ENCODE measurements at places on chromosomes 16 and 17.

- peak; percentile 86 for DNase-seq
Observed at GRCh38 chr17:2399572-2400473, 1.0 kb downstream of the MNT start.

GRCh38 chr16:88376835-88377726 is 5.7 kb upstream of the ZNF469 start:
- DNase-seq = no peak

DNA sequence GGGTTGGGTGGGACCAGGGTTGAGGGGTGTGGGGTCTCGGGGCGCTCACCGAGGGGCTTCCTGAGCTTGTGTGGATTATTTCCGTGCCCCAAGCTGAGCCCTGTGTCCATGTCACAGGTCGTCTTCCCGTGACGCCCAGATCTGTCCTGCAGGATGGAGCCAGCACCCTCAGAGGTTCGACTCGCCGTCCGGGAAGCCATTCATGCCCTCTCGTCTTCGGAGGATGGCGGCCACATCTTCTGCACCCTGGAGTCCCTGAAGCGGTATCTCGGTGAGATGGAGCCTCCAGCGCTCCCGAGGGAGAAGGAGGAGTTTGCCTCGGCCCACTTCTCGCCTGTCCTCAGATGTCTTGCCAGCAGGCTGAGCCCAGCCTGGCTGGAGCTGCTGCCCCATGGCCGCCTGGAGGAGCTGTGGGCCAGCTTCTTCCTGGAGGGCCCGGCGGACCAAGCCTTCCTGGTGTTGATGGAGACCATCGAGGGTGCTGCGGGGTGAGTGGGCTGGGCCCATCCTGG is 1.0 kb downstream of the TELO2 start:
- no peak for DNase-seq

DNA sequence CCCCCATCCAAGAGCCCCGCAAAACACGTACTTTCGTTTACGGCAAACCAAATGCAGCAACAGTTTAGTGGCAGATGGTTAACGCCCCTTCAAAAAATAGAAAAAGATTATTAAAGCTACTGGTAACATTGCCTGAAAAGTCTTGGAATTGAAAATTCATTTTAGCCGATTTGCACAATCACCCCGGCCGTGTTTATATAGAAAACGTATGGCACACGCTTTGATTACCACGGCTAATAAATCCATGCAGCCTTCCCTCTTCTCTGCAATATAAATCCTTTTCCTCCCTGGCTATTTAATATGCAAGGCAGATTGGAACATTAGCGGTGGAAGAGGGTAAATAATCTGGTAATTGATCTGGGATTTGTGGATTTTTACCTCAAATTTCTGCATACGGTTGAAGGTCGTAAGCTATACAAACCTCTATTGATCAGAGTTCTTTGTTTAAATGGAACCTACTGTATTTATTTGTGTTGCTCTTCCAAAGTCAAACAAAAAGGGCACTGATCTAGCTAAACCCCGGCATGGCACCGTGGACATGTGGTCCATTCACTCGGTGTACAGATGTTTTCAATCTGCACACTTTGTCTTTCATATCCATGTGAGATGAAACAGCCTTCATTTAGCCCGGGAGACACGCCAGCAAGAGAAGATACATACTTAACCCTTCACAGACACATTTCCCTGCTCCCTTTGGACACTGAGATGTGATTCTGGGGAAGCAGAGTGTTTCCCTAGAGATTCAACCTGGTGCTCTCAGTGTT is 238.1 kb upstream of the MAF start:
- no peak for DNase-seq

DNA sequence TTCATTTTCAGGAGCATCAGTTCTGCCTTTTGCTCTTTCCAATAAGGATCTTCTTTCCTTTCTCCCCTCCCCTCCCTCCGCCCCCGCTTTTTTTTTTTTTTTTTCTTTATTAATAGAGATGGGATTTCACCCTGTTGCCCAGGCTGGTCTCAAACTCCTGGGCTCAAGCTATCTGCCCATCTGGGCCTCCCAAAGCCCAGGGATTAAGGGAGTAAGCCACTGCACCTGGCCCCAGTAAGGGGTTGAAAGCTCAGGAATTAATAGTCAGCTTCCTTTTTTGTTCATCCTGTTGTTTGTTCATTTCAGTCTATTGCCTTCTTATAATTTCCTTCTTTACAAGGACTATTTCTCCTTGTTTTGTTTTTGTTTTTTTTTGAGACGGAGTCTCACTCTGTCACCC is 7.9 kb upstream of the C17orf58 start:
- DNase-seq = no peak

GRCh38 chr17:76104896-76105231 is 1.3 kb upstream of the EXOC7 start:
- DNase-seq = no peak

DNA sequence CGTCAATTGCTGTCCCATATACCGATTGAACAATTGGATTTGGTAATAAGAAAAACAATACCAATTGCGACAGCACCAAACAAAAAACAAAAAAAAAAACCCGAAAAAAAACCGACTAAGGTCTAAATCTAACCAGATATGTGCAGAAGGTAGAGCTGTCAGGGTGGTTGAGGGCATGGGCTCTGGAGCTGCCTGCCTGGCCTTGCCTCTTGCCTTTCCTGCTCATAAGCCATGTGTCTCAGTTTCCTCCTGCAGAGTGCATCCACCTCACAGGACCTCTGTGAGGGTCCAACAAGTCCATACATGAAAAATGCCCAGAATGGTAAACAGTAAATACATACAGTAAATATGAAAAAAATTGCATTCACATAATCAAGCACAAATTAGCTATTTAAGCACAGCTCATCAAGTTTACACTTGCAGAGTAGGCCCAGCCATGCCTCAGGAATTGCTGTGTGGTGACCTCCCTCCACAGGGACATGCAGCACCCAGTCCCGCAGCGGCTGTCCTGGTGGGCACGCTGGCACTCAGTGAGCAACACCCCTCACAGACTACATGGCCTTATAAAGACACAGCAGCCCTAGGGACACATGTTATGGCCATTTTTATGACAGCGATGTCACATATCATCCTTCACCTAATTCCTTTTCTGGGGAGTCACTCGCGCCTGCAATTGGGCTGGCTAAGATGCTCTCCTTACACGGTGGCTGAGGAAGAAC is 17.9 kb downstream of the TBC1D28 start:
- no peak for DNase-seq

GRCh38 chr16:65875381-65876055 is 491.0 kb upstream of the CDH5 start:
- DNase-seq = no peak

DNA sequence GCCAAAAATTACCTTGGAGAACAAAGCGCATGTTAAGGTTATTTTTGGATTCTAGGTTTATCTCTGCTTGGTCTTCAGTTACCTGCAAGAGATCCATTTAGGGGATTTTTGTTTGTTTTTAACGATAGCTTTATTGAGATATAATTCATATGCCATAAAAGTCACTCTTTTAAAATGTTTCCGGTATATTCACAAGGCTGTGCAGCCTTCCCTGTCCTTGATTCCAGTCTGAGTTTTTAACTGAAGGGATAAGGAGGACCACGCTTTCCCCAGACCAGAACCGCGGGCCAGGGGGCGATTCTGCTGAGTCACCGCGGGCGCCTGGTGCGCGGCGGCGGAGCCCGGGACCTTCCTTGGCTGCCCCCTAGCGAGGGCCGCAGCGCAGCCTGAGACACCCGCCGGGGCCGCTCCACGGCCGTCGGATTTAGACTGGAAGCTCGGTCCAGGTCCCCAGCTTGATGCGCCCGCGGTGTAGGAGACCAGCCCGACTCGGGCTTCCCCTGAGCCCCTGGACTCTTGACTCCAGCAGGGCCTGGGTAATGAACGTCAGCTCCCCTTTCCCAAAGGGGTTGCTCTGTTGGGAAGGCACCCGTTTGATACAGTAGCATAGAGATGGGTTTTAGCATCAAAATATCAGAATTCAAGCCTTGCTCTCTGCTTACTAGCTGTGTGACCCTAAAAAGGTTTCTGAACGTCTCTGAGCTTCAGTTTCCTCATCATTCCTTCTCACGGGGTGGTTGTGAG is 50.0 kb upstream of the STH start:
- peak; percentile 61 for DNase-seq

- DNase-seq = peak; percentile 78
Observed at GRCh38 chr17:76868176-76868668, at the start of gene MGAT5B. TSS of gene MGAT5B (plus strand) at chr17:76868404. CDS start at chr17:76869030, 626 bp downstream.

GRCh38 chr16:56506941-56507340 is 12.9 kb downstream of the BBS2 start:
- no peak for DNase-seq

DNA sequence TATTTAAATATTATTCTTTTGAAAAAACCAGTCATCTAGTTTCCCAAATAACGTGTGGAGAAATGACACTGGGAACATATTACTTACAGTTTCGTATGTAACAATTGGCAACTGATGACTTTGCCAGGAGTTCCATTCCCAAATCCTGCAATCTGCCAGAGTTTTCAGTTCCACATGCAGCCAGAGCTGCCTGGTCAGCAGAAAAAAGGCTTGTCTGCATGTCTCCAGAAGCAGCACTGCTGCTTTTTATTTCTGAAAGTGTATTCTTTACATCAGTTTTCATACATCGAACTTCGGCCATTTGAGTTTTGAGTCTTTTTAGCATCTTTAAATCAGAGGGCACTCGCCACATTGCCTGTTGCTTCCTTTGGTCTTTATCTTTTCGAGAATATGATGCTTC is 78.4 kb downstream of the TRIM37 start:
- DNase-seq = no peak

GRCh38 chr17:68089881-68090280 is 54.3 kb downstream of the KPNA2 start:
- no peak for DNase-seq

- no peak for DNase-seq
Observed at GRCh38 chr17:78257810-78258322, 26.4 kb downstream of the TMEM235 start.

DNA sequence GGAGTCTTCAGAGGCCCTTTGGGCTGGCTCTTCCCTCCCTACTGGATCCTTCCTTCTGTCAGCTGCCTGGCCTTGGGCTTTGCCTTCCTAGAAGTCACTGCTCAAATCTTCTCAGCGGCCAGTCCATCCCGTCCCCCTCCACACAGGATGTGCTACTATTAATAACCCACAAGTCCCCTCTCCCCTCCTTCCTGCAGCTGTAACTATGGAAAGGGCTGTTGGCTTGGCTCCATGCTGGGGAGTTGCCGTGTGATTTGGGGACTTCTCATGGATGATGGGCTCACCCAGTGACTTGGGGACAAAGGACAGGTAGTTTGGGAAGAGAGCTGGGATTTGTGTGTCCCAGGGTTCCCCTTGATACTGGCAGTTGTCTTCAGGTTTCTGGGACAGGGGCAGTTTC is 19.4 kb downstream of the TMEM94 start:
- no peak for DNase-seq
